ENCODE measurements at places on chromosomes 1 and 21.

GRCh38 chr1:228211531-228212414 lies 3.9 kb downstream of the OBSCN start:
- DNase-seq = no peak

DNA sequence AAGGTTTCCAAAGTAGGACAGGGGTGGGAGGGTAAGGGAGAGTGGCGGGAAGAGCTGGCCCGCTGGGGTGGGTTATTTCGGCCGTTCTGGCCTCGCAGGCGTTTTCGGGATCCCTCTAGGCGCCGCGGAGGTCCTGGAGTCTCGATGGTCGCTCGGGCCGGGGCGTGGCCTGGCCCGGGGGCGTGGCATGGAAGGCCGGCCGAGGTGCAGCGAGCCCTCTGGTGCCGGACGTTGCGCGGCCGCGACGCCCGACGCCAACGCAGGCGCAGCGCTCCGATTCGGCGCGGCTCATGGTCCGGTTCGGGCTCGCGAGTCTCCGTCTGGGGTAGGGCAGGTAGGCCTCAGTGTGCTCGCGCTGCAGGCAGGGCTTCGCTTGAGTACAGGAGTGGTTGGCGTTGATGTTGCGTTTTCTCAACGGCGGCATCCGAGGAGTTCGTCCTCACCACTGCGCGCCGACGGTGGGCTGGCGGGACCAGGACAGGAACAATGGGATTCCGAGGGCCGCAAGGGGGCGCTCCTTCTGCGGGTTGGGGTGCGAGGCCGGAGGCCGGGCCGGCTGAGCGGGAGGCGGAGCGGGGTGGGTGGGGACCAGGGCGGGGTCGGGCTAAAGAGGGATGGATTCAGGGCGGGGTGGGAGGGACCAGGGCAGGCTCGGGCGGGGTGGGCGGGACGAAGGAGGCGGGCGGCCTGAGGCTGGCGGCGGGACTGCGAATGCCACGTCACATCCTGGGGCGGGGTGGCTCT lies at the start of gene PGBD2:
TSS of gene PGBD2 (plus strand) at position 227 of the 744 bp plus-strand sequence. CDS start 7,628 bp downstream, outside the sequence.
- DNase-seq = peak; percentile 96

- DNase-seq = no peak
These were observed 11.8 kb downstream of the NFYC start for GRCh38 chr1:40703316-40703715.

- DNase-seq = no peak
These were observed 73.8 kb downstream of the NIBAN1 start for GRCh38 chr1:184900507-184900906.

DNA sequence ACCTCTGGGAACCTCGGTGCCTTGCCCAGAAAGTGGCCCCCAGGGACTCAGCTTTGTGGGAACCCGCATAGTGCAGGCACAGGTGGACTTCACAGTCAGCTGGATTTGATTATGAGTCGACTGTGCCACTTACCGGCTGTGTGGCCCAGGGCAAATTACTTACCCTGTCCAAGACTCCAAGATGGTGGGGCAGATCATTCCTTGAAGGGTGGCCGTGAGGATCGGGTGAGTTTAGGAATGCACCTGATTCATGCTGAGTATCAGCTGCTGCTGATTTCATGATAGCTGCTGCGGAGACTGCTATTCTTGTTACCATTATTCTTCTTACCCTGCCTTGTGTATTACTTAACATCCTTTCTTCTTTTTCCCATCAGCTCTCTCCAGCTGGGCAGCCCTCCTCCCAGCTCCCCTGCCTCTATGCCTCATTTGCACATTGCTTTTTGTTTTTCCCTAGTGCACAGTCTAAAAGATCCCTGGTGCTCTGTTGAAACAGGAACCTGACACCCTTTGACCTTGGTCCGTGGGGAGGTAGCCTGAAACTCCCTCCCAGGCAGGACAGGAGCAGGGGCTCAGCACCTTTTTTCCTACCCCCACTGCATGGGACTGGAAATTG lies 40.5 kb upstream of the FHAD1 start:
- DNase-seq = no peak

- DNase-seq = no peak
These were observed 21.1 kb upstream of the F3 start for GRCh38 chr1:94562519-94563260.

DNA sequence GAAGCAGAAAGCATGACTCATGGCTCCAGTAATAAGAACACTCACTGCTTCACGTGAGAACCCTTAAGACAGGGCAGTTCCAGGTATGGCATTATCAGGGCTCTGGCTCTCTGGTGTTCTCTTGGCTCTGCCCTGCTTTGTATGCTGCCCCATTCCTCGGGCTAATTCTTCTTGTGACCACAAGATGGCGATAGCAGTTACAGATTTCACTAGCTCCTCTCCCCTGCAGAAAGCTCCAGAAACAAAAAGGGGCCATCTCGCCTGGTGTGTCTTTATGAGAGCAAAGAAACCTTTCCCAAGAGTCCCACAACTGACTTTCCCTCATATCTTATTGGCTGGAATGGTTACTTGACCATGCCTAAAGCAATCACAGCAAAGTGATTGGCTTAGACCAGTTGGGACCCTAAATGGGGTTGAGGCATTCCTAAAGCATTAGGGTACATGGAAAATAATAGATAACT lies 60.1 kb downstream of the F3 start:
- no peak for DNase-seq

- no peak for DNase-seq
These were observed 76.4 kb downstream of the PTPRU start for GRCh38 chr1:29312469-29313461.

GRCh38 chr1:164991763-164992314 lies 364.7 kb downstream of the LMX1A start:
- DNase-seq = no peak

- DNase-seq = no peak
These were observed 252.1 kb downstream of the FOXD2 start for GRCh38 chr1:47689894-47690293.

GRCh38 chr1:50879137-50879536 lies 80.9 kb downstream of the FAF1 start:
- no peak for DNase-seq

DNA sequence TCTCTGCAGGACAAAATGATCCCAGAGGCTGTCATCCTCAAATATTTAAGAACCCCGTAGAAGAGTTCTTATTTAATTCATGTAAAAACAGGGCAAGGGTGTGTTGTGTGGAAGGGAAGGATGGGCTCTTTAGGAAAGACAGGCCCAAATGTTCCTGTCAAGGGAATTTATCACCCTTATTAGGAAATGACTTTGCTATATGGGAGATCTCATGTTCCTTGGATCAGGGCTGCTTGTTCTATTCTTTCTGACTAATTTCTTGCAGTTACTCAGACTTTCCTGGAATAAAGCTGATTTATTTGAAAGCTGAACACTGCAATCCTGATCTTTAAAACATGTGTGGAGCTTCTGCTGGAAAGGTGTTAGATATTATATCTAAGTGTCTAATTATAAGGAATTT lies 72.8 kb downstream of the SELENOF start:
- DNase-seq = no peak

DNA sequence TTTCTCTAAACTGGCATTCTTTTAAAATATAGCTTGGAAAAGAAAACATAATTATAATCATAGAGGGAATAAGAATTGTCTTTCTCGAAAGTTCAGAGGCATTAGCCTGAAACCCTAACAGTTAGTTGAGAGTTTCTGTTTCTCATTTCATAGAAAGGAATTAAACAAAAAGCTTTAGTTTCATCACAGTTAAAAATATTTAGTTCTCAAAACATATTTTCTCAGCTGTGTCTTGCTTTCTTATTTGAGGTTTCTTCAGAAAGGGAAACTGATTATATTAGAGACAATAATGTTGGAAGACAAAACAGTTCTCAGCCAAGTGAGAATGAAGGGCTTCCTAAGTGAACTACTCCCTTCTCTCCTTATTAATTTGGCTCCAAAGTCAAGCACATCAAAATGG lies 75.4 kb upstream of the C1orf105 start:
- DNase-seq = no peak

- no peak for DNase-seq
These were observed 98.9 kb upstream of the SLC2A1 start for GRCh38 chr1:43057567-43057966.

- DNase-seq = no peak
These were observed 14.0 kb downstream of the CYYR1 start for GRCh38 chr21:26559099-26559498.

- no peak for DNase-seq
These were observed 326.3 kb upstream of the PKN2 start for GRCh38 chr1:88357729-88358128.

GRCh38 chr21:31111093-31111492 lies 72.8 kb upstream of the KRTAP19-8 start:
- no peak for DNase-seq

DNA sequence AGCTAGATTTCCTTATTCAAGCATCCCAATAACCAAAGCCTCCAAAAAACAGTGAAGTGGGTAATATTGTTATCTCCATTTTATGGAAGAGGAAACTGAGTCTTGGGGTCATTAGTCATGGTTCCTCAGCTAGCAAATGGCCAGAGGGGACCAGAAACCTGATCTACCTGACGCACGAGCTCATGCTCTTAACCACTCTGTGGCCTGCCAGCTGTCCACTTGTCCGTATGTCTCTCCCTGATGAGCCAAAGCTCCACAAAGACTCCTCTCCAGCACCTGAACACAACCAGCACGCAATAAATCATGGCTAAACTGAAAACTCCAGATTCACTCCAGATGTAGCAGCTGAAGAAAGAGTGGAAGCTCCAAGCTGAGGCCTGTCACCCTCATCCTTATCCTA lies 5.8 kb downstream of the CAPN8 start:
- DNase-seq = no peak

DNA sequence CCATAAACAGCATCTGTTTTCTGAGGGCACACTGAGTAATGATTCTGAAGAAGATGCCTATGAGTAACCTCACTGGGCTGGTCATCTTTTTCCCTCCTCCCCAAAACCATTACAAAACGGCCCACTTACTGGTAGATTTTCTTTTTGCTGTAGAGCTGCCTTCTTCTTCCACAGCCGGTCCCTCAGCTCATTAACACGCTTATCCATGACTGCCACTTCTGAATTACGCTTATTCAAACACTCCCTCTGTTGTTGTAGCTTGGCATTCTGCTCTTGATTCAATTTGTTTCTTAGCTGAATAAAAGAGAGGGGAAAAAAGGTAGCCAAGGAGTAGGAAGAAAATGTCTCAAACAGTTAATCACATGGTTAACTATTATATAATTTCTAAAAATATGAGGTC lies 43.1 kb downstream of the TP53BP2 start:
- DNase-seq = no peak

- DNase-seq = no peak
These were observed 33.4 kb downstream of the LUZP1 start for GRCh38 chr1:23135268-23135667.

- DNase-seq = no peak
These were observed 2.2 kb upstream of the NEGR1 start for GRCh38 chr1:72284348-72285073.

GRCh38 chr21:45938811-45939520 lies 42.6 kb upstream of the COL6A1 start:
- DNase-seq = no peak

All from stimulated activated CD8-positive, alpha-beta memory T cell treated with anti-CD3 and anti-CD28 coated beads, Interleukin-7, amount 100 ng/mL, for 1 hour (primary cell).